ENCODE measurements at places on chromosomes 16 and 17.

GRCh38 chr17:82041144-82041814 is 3.8 kb upstream of the DCXR start:
- no peak for DNase-seq

- no peak for DNase-seq
Measured at GRCh38 chr17:68389041-68389440, 68.3 kb downstream of the WIPI1 start.

- no peak for DNase-seq
Measured at GRCh38 chr17:48494335-48494734, 36.5 kb downstream of the HOXB1 start.

DNA sequence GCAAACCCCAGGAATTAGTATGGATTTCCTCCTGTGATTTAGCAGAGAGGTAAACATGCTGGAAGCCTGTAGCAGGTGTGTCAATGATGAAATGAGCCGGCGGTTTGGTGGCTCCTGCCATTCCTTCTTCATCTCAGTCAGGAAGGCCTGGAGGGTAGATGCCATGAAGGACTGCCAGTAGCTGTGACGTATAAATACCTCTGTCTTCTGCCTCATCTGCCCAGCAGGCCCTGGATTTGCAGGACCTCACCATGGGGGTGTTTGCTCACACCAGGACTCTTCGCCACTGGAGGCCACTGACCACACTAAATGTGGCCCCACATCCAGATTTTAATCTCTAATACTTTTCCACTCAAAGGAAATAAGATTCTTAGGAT is 16.1 kb upstream of the SLC4A1 start:
- DNase-seq: no peak

GRCh38 chr17:69961501-69962145 is 113.4 kb upstream of the KCNJ16 start:
- DNase-seq: no peak

DNA sequence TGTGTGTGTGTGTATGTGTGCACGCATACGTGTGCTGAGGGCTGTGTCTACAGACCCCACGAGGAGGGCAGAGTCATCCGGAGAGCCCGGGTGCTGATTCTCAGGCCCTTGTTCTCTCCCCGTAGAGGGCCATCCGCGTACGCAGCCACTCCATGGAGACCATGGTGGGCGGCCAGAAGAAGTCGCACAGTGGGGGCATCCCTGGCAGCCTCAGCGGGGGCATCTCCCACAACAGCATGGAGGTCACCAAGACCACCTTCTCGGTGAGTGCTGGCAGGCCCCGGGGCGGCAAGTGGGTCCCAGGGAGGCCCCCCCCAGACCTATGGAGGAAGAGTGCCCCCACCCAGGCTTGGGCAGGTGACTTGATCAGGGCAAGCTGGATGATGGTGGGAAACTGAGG is 45.5 kb downstream of the OR1D5 start:
- no peak for DNase-seq

- DNase-seq: no peak
Measured at GRCh38 chr17:41009301-41009760, 403 bp upstream of the KRTAP3-1 start.

DNA sequence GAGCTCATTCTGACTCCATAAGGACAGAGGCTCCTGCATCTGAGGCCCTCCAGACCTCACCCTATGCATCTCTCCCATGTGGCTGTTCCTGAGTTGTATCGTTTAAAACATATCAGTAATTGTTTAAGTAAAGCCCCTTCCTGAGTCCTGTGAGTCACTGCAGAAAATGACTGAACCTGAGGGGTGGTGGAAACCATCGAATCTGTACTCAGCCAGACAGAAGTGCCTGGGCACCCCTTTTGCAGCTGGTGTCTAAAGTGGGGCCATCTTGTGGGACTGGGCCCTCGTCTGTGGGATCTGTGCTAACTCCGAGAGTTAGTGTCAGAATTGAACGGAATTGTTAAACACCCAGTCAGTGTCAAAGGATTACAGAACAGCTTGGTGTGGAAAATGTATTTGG is 25.4 kb downstream of the CMTM3 start:
- no peak for DNase-seq

- no peak for DNase-seq
Measured at GRCh38 chr16:79798416-79799053, 198.0 kb upstream of the MAF start.

- no peak for DNase-seq
Measured at GRCh38 chr17:81556863-81557262, 4.7 kb upstream of the FAAP100 start.

DNA sequence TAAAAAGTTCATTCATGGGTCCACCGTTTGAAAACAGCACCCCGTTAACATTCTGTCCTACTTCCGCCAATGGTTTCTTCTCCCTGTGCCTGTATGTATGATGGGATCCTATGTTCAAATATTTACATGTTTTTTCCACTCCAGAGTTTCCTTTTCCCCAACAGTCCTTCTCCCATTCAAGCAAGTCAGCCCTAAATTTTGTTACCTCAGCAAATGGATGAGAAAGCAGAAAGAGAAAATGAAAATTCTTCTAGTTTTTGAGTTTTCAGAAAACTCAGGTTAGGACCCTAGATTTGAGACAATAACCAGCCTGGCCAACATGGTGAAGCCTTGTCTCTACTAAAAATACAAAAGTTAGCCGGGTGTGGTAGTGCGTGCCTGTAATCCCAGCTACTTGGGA is 3.5 kb upstream of the ERN2 start:
- DNase-seq: no peak

DNA sequence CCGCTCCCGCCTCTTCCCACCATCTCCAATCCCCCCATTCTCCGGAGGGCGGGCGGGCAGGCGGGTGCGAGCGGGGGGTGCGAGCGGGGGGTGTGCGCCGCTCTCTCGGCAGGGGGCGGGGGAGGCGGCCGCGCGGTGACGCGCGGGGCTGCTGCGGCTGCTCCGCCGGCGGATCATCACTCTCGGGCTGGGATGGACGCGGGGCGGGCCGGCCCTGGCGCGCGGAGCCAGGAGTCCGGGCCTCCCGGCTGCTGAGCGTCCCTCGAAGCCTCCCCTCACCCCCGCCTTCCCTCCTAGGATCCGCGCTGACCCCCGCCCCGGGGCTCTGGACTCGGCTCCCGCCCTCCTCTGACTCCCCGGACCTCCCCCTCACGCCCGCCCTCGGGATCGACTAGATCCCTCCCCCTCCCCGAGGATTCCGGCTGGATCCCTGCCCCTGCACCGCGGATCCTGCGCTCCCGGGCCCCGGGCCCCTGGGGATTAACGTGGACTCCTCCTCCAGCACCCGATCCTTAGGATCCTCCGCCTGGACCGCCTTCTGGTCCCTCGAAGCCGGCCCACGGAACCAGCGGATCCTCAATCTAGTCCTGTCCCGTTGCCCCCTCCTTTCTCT is 946 bp upstream of the TMEM256 start:
- no peak for DNase-seq

DNA sequence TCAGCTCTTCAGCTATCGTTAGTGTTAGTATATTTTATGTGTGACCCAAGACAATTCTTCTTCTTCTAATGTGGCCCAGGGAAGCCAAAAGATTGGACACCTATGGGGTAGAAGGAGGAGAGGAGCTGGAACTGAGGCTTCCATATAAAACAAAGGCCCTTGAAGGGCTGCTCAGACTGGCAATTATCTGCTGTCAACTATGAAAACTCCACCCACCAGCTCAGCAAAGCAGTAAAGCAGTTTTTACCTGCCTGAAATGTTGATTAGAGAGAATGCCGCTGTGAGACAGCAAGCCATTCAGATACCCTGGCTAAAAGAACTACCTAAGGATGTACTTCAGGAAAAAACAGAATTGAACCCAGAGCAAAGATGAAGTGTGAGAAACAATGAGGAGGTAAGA is 45.9 kb upstream of the GNAO1 start:
- no peak for DNase-seq

DNA sequence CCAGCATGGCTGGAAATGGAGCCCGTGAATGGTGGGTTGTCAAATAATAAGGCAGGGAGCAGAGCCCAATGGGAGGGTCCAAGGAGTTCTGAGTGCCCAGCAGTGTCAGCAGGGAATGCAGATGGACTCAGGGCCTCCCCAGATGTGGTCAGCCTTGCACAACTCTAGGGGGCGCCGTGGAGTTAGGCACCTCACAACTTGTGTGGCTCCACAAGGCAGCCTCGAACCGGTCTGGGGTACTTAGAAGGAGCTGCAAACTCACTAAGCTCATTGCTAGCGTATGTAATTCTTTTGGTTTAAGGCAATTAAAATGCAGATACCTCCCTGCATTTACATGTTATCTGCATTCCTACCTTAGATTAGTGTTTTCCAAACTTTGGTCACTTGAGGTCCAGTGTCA is 18.1 kb downstream of the IRF8 start:
- no peak for DNase-seq

GRCh38 chr16:23131931-23132621 is 17.2 kb downstream of the USP31 start:
- no peak for DNase-seq

DNA sequence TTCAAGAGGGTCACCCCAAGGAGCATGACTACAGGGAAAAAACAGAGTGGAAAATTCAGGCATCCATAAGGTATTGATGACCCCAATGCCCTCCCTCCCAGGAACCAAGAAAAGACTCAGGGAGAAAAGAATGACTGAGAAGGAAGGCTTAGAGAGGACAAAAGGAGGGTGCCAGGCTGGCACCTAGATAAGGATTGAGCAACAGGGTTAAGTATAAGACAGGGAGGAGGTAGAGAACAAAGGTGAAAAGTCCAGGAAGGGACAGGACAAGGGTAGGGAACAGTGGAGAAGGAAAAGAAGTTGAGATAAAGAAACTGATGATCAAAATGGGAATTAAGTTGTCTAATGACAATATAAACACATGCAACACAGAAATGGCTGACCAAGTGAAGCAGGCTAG is 2.5 kb downstream of the SLC35B1 start:
- DNase-seq: no peak

DNA sequence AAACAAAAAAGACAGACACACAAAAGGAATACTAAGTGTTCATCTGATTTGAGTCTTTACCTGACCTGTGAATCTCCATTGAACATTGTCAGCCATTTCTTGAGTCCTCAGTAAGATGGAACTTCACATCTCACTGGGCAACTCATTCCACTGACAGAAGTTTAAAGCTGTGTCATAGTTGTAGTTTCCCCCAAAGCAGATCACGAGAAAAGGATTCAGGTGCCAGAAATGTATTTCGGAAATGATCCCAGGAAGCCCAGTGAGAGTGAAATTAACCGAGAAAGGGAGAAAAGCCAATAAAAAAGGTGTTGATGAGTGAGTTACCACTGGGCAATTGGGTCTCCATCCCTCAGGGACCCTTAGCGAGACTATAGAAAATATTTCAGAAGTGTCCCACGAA is 6.5 kb downstream of the CHD9 start:
- no peak for DNase-seq

DNA sequence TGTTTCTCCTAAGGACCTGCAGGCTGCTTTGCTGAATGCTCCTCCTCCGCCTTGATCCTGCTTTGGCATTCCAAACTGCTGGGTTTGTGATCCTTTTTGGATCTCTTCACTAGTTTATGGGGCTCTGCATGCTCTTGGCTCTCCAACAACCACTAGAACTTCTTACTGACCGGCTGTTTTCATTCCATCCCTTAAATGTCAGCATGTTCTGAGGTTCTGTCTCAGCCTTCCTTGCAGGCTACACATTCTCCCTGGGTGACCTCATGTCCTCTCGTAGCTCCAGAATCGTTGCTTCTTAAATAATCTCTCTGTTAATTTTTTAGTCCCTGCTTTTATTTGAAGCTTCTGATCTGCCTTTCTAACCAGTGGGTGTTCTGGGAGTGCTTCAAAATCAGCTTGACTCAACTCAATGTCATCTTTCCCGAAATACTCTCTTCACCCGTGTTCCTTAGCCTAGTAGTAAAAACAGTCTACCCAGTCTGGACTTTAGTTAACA is 119.0 kb upstream of the HS3ST2 start:
- DNase-seq: no peak

All from activated CD4-positive, alpha-beta T cell treated with anti-CD3 and anti-CD28 coated beads, Interleukin-2, amount 50 U/mL, for 48 hours (primary cell).